ENCODE measurements at places on chromosomes 6 and 20. TPM values are rescaled to one million over a fixed set of nuclear protein-coding genes. Genes with fewer than 3 reads are reported as not detected.

DNA sequence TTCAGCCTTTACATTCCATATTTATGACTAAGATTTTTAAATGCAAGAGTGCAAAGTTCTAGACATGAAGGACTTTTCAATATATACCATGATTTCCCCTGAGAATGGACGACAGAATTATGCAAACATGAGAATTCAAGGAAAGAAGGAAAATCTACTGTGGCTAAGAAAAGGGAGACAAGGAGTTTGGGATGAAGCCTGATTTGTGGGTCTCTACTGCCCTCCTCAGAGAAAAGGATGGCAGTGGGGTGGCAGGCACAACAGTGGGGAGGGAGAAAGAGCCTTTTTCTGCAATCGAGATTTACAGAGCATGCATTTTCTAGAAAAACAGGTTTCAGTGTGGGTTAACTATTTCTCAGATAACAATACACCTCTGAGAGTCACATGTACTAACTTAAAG lies 466.9 kb upstream of the NRSN1 start:
- DNase-seq: no peak

The PFDN4 gene
- total RNA-seq: 17.5 TPM

The SPATS1 gene
- not detected for total RNA-seq

The FUT9 gene
- total RNA-seq: not detected

DNA sequence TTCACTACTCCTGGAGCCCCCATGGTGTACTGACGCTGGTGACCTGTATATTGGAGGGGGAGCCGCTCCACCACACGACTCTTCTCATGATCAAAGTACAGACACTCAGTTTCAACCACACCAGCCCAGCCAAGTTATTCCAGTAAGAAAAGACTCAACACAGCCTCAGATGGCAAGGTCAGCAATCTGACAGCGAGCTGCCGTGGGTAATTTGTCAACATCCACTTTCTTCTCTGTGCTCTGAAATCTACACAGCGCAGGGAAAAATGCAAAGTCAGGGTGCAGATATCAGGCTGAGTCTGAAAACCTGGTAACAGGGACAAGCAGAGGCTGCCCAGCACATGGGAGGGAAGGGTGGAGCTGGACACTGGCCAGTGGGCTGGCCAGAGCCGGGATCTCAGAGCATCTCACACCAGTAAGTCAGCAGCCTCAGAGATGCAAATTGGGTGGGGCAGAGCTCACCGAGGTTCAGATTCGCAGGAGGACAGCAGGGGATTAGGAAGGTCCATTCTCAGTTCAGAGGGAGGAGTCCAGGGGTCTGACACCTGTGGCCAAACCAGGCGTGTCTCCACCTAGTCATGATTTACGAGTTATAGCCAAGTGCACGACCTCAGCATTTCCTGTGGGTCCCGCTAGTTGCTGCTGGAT lies 44.5 kb upstream of the RPS6KA2 start:
- DNase-seq: no peak

- no peak for DNase-seq
Measured at GRCh38 chr6:53746442-53747103, 48.2 kb upstream of the LRRC1 start.

The STX11 gene
- total RNA-seq: 16.8 TPM

- DNase-seq: no peak
Measured at GRCh38 chr6:163645560-163645959, 231.0 kb downstream of the QKI start.

DNA sequence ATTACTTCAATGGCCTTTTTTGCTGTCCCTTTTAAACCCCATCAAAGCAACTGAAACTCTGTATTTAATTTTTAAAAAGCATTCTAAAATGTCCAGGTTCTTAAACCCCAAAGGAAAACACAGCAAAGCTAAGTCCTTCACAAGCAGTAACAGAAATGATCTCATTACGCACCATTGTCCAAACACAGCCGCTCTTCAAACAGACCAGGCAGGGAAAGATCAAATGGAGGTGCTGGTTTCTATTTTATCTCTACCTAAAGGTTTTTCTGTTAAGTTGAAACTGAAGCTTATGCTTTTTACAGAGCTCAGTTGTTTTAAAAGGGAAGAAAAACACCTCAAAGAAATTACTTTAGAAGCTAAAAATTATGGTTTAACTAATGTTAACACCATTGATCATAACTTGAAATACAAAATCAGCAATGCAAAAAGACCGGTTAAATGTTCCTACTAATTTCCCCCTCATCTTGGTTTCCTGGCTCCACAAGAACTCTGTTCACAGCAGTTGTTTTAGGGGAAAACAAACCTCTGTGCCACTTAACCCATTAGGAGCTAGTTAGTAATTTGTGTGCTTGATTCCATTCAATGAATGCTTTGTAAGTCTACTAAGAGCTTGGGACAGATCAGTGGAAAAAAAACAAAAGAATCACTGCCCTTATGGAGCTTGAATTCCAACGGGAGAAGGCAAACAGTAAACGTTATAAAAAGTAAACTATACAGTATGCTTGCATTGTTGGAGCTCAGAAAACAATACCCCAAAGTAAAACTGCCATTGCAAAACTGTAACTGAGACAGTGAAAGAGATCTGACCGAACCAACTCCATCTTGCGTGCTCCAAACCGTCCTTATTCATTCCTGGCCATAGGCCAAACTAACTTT lies 87.4 kb downstream of the CD24 start:
- no peak for DNase-seq

The L3MBTL3 gene
- 29.0 TPM for total RNA-seq

GRCh38 chr6:119942078-119942752 lies 592.7 kb upstream of the MAN1A1 start:
- DNase-seq: no peak

The TBC1D20 gene
- 16.1 TPM for total RNA-seq

The PXDC1 gene
- 0.17 TPM for total RNA-seq

DNA sequence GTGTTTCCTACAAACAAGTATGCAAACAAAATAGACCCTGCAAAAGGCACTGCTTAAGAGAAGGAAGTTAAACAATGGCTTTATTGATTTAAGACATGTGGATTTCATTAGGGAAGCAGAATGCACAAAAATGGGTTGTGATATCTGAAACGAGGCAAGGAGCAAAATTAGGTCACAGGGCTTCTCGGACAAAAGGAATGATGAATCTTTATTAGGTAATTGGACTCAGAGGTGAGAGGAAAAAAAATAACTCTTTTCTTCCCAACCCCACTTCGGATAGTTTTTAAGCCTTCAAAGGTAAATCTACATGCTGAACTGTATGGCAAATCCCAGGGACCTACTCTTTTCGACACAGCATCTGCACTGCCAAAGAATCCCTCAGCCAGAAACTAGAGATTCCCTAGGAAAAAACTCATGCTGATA lies 183.0 kb upstream of the TAB2 start:
- DNase-seq: no peak

The HM13 gene
- 113 TPM for total RNA-seq

- DNase-seq: no peak
Measured at GRCh38 chr6:21665392-21666200, 72.0 kb downstream of the SOX4 start.

The GPX5 gene
- total RNA-seq: not detected

DNA sequence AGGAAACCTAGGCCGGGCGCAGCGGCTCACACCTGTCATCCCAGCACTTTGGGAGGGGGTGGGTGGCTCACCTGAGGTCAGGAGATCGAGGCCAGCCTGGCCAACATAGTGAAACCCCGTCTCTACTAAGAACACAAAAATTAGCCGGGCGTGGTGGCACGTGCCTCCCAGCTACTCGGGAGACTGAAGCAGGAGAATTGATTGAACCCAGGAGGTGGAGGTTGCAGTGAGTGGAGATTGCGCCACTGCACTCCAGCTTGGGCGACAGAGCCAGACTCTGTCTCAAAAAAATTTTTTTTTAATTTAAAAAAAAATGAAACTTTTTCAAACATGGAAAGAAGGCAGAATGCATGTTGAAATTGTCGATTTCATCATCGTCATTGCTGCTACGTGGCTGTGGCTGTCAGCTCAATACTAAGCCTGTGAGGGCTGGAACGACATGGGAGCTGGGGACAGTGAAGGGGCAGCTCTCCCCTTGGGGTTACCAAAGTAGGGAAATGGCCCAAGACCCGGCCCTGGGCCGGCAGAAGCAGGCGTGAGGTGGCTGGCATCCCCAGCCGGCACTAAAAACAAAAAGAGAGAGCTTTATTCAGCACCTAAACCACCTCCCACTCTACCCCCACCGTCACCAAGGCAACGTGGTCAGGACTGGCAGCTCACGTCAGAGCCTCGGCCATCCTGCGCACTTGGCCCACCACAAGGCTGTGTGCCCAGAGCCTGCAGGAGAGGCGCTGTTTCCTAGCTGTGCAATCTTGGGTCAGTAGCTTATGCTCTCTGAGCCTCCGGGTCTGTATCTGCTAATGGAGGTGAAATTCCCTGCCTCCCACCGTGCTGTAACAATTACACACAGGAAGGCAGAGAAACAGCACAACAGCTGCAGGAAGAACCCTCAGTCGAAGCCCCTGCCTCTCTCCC lies 30.8 kb downstream of the AGPAT4 start:
- no peak for DNase-seq

The F13A1 gene
- total RNA-seq: 0.42 TPM

- DNase-seq: no peak
Measured at GRCh38 chr20:23970049-23970448, 18.5 kb downstream of the GGTLC1 start.

The CTAGE9 gene
- total RNA-seq: not detected

DNA sequence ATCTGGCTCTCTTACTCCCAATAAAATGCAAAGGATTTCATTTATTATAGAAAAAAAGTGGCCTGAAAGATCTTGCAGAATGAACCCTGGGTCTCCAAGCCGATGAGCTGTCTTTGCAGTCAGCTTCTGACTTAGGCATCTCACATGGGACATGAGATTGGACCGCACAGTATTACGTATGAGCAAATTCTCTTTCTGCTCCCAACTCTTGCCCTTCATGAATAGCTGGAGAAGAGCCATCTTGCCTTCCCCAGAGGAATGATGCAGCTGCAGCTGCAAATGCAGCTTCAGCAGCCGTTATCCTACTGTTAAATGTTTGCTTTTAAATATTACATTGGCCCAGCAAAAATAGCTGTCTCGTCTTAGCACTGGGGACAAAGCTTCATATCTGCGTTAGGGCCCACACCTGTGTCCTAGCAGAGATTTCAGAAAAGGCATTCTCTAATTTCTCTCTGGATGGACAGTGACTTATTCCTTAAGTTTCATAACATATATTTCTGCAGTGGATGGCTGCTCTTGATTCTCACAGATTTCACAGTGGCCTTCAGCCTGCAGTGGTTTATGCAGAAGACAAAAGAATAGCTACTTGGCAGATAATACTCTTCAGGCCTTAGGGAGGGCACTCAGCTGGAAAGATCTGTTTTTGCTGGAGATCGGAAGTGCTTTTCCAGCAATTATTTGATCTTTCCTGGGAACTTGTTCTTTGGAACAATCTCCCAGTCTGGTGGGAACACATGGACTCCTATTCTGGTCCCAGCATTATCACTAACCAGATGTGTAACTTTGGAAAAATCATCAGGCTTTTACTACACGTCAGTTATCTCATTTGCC lies 129.2 kb downstream of the FYN start:
- no peak for DNase-seq

The TNXB gene
- 8.3 TPM for total RNA-seq

- DNase-seq: no peak
Measured at GRCh38 chr6:40922281-40922680, 116.7 kb downstream of the UNC5CL start.

The SLC22A1 gene
- 0.14 TPM for total RNA-seq

DNA sequence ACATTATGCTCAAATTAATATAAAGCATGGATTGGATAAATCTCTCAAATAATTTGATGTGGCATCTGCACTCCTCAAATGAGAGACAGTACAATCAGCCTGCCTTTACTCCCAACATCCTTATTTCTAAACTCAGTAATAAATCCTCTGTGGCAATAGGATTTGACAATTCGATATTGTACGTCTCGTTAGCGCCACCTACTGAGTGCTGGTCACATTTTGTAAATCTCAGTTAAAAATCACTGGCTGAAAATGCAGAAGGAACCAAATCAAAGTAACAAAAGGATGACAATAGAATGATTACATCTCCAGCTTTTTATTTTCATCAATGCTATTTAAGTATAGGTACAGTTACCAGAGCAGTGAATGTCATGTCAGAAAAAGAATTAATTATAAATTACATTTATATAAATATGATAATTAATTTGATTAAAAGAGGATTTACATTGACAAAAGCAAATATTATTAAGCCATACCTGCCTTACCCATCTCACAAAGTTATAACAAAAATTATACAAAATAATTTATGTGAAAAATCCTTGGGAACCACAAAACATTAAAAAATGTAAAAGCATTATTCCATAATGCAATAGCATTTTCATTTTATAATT lies 20.2 kb upstream of the GJE1 start:
- peak; percentile 56 for DNase-seq

GRCh38 chr6:125519367-125519766 lies 217.6 kb upstream of the HDDC2 start:
- no peak for DNase-seq

The PPP1R14C gene
- total RNA-seq: not detected

GRCh38 chr6:113009682-113010081 lies 662.6 kb downstream of the RFPL4B start:
- DNase-seq: no peak

All from CD4-positive, alpha-beta T cell (primary cell).